Tongue (tissue), 3 donors: ENCODE measurements at places on chromosomes 3 and 15.

GRCh38 chr3:152298393-152299248 is 29.9 kb downstream of the MBNL1 start:
- DNase-seq = peak; percentile 90

DNA sequence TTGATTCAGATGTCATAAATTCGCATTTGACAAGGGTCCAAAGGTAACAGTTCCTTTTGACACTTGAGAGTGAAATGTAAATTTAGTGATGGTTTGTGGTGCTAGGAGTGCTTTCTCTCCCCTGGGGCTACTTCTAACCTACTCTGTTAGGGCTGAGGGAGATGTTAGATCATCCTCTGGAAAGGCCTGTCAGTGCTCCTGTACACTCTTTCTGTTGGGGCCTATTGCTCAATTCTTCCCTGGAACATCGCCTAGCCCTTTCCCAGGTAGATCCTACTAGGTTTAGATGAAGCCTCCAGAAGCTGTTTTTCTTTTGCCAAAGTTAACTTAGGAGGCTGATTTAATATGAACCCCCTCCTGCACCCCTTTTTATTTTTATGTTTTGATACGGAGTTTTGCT is 1.4 kb downstream of the PCCB start:
- no peak for DNase-seq

DNA sequence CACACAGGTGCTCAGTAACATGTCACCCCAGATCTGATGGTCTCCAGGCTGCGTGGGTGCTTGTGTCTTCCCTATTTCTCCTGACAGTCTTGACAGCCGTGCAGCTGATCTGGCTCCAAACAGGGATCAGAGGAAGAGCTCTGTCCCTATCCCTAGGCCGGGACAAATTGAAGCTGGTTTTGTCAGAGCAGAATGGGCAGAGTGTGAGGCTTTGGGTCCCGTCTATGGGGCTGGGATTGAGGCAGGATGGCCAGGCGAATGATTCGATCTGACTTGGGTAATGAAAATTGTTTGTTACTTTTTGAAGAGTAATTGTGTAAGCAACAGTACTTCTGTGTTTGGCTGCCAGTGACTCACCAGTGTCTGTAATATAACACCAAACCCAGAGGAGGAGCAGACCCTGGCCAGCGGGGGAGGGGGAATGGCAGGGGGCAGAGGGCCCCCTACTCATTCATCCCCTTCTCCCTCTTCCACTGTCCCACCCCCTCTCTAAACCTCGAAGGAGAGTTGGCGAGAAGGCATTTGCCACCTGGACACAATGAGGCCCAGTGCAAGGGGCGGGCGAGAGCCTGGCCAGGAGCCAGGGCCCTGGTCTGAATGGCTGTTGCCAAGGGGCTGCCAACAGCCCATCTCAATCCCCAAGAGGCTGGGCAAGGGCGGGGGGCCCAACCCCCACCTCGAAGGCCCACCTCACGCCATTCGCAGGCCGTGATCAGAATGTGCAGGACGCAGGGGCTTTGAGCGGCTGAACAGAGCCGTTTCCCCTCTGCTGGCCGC is 4.9 kb upstream of the MAGEF1 start:
- DNase-seq = peak; percentile 83

DNA sequence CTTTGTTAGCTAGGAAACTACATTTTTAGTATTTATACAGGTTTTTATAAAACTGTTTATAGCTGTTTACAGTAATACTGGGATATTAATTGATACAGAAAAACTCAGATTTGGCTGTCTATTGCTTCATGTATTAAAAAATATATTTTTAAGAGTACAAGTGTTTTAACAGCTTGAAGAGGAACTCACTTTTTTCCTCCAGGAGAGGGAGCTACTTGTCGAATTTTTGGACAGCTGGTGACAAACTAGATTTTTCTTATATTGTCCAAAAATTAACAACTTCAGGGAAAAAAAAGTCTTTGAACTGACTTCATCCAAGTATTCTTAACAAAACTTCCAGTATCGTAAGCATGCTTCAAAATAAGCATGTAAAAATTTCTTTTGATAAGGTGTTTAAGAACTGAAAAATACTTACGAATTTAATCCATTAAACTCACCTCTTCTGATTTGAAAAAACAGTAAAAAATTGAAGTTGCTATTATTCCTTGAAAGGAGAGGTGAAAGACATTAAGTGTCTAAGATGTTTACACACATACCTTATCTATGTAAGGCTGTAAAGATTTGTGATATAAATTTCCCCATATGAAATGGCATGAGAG is 4.0 kb downstream of the DIPK2A start:
- DNase-seq = peak; percentile 84

GRCh38 chr3:138768946-138769345 is 65.8 kb downstream of the PIK3CB start:
- DNase-seq = peak; percentile 86

DNA sequence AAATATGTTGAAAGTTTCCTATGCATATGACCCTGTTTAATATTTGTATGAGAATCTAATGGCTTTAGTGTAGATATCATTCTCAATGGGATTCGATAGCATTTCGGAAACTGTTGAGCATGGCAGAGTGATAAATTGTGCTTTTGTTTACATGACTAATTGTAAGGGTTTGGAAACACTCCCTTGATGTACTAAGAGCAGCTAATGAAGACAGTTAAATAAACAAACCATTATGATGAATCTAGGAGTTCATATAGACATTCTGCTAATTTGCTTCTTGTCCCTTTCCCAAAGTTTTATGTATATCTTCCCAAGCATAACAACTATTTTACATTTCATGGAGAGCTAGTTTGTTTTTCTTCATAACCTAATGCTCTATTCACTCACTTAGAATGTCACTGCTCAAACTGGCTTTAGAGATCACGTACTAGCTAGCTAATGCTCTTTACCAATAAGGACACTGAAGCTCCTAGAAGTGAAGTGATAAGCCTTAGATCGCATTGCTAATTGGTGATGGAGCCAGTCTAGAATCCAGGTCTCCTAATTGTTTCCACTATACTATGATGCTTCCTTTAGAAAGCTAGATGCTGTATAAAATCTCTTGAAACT is 140.8 kb downstream of the TP63 start:
- no peak for DNase-seq

- DNase-seq = peak; percentile 15
Observed at GRCh38 chr3:123712077-123712860, 127.4 kb upstream of the HACD2 start.

- no peak for DNase-seq
Observed at GRCh38 chr3:17456046-17456445, 286.4 kb downstream of the TBC1D5 start.

GRCh38 chr3:96657710-96658109 is 156.7 kb upstream of the EPHA6 start:
- DNase-seq = no peak

GRCh38 chr15:83318036-83318435 is 33.6 kb upstream of the BNC1 start:
- no peak for DNase-seq

DNA sequence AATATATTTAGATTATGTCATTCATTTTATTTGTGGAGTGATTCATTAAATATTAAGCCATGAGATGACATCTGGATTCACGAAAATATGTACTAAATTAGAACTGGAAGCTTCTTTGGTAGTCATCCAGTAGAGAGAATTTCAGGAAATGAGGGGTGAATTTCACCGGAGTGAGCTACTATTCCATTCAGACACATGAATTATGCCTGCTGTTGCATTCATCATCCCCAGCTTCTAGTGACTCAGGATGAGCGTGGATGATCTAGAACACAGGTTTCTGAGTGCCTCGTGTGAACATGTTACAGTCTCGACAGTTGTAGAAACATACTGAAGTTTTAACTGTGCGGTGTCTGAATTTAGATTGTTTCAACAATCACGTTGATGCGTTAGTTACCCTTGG is 42.9 kb upstream of the GABRG3 start:
- DNase-seq = no peak

DNA sequence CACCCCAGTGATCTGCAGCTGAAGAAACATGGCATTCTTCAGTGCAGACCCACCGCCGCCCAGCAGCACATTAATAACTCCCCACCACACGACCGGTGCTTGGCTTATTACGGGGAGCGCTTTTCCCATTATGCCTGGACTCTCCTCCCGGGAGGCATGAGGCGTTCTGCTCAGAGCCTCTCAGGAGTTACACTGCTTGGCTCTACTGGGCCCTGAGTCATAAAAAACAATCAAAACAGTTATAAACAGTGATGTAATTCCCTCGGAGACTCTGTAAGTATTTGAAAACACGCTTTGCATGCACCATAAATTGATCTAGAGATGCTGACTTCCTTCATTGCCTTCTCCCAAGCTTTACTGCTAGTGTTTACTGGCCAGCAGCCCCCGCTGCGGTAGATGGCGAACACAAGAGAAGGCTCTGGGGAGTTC is 77.1 kb upstream of the SNRPA1 start:
- DNase-seq = peak; percentile 37

DNA sequence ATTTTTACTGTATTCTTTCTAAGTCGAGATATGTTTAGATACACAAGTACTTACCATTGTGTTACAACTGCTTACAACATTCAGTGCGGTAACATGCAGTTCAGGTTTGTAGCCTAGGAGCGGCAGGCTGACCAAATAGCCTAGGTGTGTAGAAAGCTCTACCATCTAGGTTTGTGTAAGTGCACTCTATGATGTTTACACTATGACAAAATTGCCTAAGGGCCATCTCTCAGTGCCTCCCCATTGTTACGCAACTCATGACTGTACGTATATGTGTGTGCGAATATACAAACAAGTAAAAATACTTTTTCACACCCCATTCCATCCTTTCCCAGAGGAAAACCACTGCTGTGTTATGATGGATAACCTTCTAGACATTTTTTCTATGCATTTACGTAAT is 44.3 kb downstream of the PXYLP1 start:
- no peak for DNase-seq

GRCh38 chr3:113677737-113678136 is 18.7 kb downstream of the USF3 start:
- no peak for DNase-seq

GRCh38 chr3:144763878-144764454 is 792.3 kb downstream of the DIPK2A start:
- no peak for DNase-seq

GRCh38 chr3:71723452-71724170 is 1.6 kb downstream of the EIF4E3 start:
- DNase-seq = no peak

- DNase-seq = no peak
Observed at GRCh38 chr3:151428386-151428785, 32.5 kb downstream of the IGSF10 start.

DNA sequence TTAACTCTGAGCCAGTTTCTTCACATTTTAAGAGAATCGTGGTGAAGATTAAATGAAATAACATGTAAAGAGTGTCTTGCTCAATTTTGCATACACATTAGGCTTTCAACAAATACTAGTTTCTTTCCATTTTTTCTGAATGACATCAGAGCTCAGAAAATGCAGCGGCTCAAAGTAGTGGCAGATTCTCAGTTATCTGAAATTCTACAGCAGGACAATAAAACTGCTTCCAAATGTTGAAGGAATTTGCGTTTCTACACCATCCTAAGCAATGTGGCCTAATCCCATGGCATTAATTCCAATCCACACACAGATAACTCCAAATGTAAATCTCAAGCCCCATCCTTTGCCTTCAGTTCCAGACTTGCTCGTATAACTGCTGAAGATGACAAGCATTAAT is 115.8 kb downstream of the PLCH1 start:
- peak; percentile 23 for DNase-seq
